ENCODE measurements at places on chromosomes 6 and 20.

- no peak for DNase-seq
These were observed 118.4 kb upstream of the RUNX2 start for GRCh38 chr6:45209762-45210161.

DNA sequence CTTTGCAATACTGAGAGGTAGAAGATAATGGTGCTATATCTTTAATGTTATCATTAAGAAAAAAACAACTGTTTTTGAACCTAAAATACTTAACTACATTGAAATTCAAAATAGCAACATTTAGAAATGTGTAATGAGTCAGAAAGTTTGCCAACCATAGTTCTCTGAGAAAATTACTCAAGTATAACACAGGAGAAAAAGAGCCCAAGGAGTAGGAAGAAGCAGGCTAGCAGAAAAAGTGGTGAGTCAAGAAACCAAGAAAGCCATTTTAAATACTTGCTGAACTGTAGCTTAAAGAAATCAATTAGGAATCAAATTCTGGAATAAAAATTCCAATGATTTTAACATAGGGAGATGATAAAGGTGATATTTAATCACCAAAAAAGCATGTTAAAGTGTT, 181.0 kb upstream of the RSPO3 start:
- no peak for DNase-seq

GRCh38 chr6:63353286-63353630, 33.5 kb upstream of the LGSN start:
- no peak for DNase-seq

- no peak for DNase-seq
These were observed 27.4 kb upstream of the FAM135A start for GRCh38 chr6:70385901-70386300.

DNA sequence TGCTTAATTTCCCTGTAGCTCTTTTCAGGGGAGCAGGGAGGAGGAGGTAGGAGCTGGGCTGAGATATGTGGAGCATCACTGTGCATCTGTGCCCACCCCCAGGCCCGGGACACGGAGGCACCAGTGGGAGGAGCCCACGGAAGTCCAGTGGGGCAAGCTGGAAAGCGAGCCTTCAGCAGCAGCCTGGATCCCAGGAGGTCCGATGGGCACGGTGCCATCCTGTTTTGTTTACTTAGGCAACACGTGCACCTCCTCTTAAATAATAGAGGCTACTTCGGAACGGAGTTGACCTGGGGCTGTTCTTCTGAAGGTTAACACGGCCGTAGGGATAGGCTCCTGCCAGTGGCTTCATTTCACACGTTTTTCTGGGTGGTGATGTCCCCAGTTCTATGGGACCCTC, 51.6 kb downstream of the CDH4 start:
- no peak for DNase-seq

- DNase-seq = peak; percentile 28
These were observed 81.5 kb downstream of the RTN4IP1 start for GRCh38 chr6:106547601-106548453.

GRCh38 chr6:134456226-134456625, 138.3 kb upstream of the SGK1 start:
- DNase-seq = no peak

GRCh38 chr6:149028767-149029405, 282.1 kb downstream of the UST start:
- DNase-seq = peak; percentile 51

DNA sequence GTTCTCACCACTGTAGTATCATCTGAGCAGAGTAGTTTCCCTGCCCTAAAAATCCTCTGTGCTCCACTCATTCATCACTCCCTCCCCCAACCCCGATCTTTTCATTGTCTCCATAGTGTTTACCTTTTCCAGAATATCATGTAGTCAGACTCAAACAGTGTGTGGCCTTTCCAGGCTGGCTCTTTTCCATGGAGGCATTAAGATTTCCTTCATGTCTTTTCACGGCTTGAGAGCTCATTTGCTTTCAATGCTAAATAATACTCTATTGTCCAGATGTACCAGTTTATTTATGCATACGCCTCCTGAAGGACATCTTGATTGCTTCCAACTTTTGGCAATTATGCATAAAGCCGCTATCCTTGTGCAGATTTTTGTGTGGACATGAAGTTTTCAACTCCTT, 235.8 kb downstream of the PHACTR1 start:
- no peak for DNase-seq

GRCh38 chr6:46473881-46474280, 17.4 kb downstream of the RCAN2 start:
- no peak for DNase-seq

GRCh38 chr6:96074006-96074405, 58.2 kb downstream of the FUT9 start:
- no peak for DNase-seq

DNA sequence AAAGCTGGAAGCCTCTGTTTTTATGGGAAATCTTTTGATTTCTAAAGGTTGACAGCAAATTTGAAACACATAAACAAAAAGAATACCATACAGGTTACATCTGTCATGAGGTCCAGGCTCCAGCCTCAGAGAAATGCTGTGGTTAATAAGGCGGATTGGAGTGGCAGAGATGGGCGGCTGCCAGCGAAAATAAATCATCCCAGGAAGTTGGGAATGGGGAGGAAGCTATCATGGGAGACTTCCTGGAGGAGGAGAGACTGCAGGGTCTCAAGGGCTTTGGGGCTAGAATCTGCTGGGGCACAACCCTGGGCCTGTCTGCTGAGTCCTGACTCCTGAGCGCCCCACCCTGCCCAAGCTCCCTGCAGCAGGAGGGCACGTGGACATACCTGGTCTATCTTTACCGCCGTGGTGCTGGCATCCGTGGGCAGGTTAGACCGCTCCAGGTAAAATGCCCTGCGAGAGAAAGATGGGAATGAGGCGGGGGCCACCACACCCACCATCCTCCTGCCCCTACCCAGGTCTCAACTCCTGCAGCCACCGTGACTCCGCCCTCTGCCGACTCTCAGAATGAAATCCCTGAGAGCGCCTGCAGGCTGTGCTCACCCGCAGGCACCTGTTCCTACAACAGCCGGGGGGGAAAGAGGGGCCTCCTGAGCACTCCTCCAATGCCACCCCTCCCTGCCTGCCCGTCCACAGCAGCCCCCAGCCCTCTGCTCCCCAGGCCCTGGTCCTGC, 197.3 kb downstream of the PREX1 start:
- DNase-seq = no peak

GRCh38 chr6:22147921-22148776, 148.7 kb downstream of the PRL start:
- no peak for DNase-seq

DNA sequence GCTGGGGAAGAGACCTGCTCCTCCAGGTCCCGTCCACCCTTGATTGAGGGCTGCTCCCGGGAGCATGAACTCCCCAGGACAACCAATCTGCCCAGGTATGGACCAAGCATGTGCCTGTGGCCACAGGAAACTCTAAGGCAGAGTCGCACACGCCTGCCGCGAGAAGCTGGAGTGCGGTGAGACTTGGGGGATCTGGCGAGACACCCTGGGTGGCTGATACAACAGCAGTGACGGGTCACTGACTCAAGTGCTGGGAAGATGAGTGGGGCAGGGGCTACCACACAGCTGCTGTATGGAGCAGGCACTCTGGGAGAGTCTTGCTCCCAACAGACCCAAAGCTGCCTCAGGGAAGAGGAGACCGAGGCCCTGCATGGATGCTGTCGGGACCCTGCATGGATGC, 40.1 kb downstream of the BFSP1 start:
- no peak for DNase-seq

GRCh38 chr6:152572338-152573088, 64.6 kb downstream of the SYNE1 start:
- DNase-seq = no peak

GRCh38 chr6:2979819-2980464, 8.6 kb upstream of the SERPINB6 start:
- no peak for DNase-seq

GRCh38 chr6:8780653-8781052, 345.3 kb upstream of the SLC35B3 start:
- DNase-seq = no peak

DNA sequence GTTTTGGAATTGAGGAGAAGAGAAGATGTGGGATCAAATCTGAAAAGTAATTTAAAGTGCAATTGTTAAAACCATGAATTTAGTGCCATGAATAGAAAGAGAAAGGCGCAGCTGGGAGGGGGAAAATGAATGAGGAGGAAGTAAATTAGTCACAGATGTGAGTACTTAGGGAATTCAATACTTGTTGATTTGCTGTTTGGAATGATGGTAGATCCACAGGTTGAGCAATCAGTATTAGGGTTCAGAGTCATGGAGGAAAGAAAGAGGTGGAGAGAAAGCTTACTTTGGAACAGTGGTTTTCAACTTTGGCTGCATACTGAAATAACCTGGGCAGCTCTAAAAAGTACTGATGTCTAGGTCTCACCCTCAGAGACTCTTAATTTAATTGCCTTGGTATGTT, 229.7 kb upstream of the ASCC3 start:
- no peak for DNase-seq

DNA sequence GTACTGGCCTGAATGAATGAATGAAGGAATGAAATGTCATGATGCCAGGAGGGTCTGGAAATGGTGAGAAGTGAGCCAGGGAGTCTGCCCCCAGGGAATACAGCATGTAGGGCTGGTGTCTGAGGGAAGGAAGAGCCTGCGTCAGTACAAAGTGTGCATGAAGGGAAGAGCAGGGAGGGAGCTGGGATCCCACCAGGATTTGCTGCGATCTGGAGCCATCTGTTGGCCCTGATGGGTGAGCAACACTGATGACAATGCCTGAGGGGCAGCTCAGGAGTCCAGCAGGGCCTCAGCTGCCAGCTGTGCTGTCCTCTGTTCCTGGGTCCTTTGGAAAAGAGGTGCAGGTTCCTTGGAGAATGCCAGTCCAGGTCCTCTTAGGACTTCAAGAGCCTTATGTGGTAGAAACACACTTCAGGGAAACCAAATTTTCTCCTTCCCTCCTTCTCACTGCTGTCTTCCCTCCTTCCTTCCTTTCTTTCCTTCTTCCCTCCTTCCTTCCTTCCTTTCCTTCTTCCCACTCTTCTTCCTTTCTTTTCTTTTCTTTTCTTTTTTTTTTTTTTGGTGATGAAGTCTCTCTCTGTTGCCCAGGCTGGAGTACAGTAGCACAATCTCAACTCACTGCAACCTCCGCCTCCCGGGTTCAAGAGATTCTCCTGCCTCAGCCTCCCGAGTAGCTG, 11.5 kb downstream of the BPI start:
- DNase-seq = no peak

DNA sequence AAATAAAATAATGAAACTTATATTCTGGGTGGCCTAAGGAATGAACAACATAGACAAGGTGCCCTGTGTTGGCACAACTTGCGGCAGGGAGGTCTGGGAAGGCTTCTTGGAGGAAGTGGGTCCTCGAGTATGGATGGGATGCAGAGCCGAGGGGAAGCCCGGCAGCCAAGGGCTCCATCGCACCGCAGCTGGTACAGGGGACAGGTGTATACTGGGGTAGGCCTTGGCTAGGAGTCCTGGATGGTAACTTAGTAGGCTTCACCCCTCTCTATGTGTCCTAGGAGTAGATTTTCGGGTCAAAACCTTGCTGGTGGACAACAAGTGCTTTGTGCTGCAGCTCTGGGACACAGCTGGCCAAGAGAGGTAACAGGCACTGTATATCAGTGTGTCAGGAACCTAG, 28.0 kb downstream of the RAB44 start:
- DNase-seq = no peak

GRCh38 chr20:51447097-51447764, 95.3 kb downstream of the NFATC2 start:
- no peak for DNase-seq

- no peak for DNase-seq
These were observed 18.2 kb downstream of the GNAS-AS1 start for GRCh38 chr20:58832457-58832856.

DNA sequence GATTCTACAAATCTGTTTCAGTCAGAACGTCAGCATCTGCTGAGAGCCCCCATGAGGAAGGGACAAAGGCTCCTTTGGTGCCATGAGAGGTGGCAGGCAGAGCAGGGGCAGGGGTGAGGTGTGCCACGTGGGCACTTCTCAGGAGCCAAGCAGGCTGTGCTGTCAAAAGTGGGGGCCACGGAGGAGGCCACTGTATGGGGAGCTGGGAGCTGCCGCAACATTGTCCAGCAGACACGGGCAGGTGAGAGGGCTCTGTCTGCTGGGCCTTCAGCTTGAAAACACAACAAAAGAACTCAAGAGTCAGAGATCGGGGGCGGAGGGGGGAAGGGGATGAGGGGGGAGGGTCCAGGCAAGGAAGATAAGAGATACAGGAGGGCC, 21.6 kb upstream of the FOXP4 start:
- no peak for DNase-seq

- no peak for DNase-seq
These were observed 88.4 kb downstream of the MAFB start for GRCh38 chr20:40600441-40601219.

DNA sequence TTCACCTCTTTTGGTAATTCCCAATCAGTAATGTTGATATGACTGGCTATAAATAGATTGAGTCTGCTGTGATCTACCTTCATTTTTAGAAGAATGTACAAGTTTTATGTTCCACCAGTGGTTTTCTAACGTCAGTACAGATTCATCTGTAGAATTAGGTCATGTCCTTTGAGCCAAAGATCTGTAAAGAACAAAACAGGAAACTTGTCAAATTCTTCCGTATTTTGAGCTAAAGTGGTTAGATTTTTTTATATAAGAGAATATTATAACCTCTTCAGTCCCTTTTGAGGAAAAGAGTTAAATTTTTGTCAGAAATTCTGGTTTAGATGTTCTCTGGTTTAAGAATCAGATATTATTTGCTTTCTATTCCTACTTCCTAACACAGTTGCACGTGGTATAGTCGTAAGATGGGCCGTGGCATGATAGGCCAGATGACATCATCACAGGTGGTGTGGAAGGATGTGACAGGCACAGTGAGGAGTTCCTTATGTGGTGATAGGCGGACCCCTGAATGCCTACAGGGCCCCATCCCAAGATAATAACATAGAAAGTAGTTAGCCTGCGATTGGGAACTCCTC, 62.3 kb downstream of the SNX9 start:
- peak; percentile 81 for DNase-seq

DNA sequence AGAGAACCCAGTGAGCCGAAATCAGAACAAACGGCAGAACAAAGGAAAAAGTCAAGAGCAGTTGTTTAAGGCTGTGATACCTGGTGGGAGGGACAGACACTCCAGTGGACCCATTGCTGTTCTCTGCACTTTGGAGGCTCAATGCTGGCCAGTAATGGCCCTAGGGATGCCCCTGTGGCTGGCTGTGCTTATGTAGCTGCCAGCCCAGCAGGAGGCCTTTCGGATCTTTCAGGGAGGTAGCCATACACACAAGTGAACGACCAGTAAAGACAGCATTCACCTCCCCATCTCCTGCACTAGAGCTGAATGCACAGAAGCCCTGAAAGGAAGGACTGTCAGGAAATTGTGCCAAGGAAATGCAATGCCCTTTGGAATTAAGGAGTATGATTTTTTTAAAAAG, 34.3 kb downstream of the GPLD1 start:
- no peak for DNase-seq

DNA sequence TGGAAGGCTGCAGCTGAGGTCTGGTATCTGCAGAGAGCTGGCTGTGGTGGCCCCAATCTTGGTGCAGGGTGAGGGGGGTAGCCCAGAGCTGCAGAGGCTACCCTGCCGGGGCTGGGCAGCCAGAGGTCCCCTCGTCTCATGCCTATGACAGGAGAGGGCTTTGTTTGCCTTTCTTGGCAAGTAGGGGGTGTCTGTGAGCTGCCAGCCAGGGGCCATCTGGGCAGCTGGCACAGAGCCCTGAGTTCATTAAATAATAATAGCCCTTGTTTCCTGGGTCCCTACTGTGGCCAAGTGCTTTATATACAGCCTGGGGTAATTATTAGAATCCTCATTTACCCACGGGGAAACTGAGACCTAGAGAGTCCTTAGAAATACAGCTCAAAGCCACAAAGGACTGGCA, 66.6 kb downstream of the EZR start:
- no peak for DNase-seq

GRCh38 chr6:74807674-74808073, 398.2 kb downstream of the COL12A1 start:
- DNase-seq = no peak

- no peak for DNase-seq
These were observed 1.7 kb upstream of the TEAD3 start for GRCh38 chr6:35498422-35499067.
